ENCODE measurements at places on chromosomes 5 and 9. TPM values are rescaled to one million over a fixed set of nuclear protein-coding genes. Genes with fewer than 3 reads are reported as not detected.

Gene FAM221B
- not detected for total RNA-seq

Gene MAMDC2
- not detected for total RNA-seq

Gene NR6A1
- total RNA-seq: 3.1 TPM

Gene IL3
- total RNA-seq: not detected

Gene EIF4E1B
- total RNA-seq: not detected

Gene UHRF2
- total RNA-seq: 114 TPM

- H3K4me3 ChIP-seq: no peak overlapping the region
- H3K27me3 ChIP-seq: no peaks in the 10 kb centered on the region
- H3K36me3 ChIP-seq: no peaks in the 10 kb centered on the region
- no peak overlapping the region for H3K27ac ChIP-seq
- peaks cover 4% of the 10 kb centered on the region for H3K4me1 ChIP-seq
These were observed 176.7 kb upstream of the ZNF608 start for GRCh38 chr5:124923131-124923530.

DNA sequence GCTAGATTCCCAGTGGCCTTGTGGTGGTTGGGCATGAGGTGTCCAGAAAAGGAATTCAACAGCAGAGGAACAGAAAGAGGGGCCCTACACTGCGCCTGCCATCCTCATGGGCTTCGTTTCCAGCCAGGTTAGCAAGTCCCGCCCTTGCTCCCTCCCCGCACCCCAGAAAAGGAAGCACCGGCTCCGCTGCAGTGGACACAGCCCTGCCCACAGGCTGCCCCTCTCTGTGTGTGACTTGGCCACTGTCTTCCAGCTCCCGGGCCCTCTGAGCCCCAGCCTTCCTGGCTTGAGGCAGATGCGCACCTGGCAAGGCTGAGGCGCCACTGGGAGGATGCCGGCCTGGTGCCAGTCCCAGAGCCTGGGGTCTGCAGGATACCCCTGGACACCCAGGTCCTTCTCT, 305.0 kb upstream of the IRX4 start:
- no peak overlapping the region for H3K27ac ChIP-seq
- no peaks in the 10 kb centered on the region for H3K36me3 ChIP-seq
- H3K4me1 ChIP-seq: no peaks in the 10 kb centered on the region
- DNase-seq: no peak
- no peaks in the 10 kb centered on the region for H3K27me3 ChIP-seq

GRCh38 chr9:92963831-92964606, 16.7 kb downstream of the FGD3 start:
- H3K27ac ChIP-seq: peak overlapping the region; percentile 99
- peak; percentile 56 for DNase-seq
- no peaks in the 10 kb centered on the region for H3K27me3 ChIP-seq
- H3K4me1 ChIP-seq: peaks cover 69% of the 10 kb centered on the region
- peaks cover 15% of the 10 kb centered on the region for H3K36me3 ChIP-seq
- peak overlapping the region; percentile 94 for H3K4me3 ChIP-seq

DNA sequence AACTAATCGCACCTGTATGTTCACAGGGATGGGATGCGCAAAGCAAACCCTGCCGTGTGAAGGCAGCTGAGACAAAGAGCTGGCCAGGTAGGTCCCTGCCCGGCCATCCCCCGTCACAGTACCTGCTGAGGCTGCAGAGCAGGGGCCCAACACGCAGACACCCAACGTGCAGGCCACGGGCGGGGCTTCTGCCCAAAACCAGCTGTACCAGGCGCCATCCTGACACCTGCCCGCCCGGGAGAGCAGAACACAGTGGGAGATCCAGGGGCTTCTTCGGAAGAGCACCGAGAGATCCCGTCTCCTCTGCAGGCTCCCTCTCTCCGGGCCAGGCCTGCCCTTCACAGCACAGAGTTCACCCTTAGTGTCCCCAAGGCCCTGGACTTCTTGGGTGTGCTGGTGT, 28.4 kb downstream of the ABO start:
- H3K27ac ChIP-seq: no peak overlapping the region
- H3K36me3 ChIP-seq: no peaks in the 10 kb centered on the region
- no peak for DNase-seq
- H3K4me1 ChIP-seq: no peaks in the 10 kb centered on the region
- peaks cover 24% of the 10 kb centered on the region for H3K27me3 ChIP-seq
- no peak overlapping the region for H3K4me3 ChIP-seq

DNA sequence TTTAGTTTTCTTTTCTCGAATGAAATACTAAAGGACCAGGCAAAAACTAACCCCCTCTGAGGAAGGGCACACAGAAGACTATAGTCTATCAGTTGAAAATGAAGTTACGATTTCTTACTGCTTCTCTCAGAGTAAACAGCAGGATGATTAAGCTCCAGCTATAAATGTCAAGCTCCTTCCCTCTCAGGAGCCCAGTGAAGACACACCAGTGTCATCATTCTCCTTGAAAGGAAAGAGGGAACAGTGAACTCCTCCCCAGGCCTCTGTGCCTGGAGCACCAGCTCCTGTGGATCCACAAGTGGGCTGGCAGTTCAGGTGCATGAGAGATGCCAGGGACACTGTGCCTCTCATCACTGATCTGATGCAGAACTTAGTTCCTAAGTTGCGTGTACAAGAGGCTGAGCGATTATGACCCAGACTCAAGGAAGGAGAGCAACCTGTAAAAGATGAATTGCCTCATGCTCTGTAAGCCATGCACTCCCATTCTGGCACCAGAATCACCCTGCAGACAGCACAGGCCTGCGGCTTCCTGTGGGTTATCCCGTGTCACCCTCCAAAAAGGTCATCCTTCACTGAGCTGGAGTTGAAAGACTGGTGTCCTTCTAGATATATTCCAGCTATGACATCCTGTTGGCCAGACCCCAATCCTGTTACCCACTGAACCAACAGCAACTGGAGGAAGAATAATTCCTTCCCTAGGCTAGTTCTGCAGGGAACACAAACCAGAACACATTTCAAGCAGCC, 394.0 kb downstream of the SEMA5A start:
- H3K27me3 ChIP-seq: no peaks in the 10 kb centered on the region
- no peaks in the 10 kb centered on the region for H3K4me1 ChIP-seq
- DNase-seq: no peak
- no peak overlapping the region for H3K27ac ChIP-seq
- no peak overlapping the region for H3K4me3 ChIP-seq

- peaks cover 10% of the 10 kb centered on the region for H3K27me3 ChIP-seq
- H3K4me3 ChIP-seq: no peak overlapping the region
- H3K27ac ChIP-seq: no peak overlapping the region
- H3K36me3 ChIP-seq: no peaks in the 10 kb centered on the region
These were observed 24.0 kb downstream of the ZDHHC11B start for GRCh38 chr5:760363-761058.

GRCh38 chr5:14732991-14733390, 68.5 kb downstream of the OTULIN start:
- no peaks in the 10 kb centered on the region for H3K4me1 ChIP-seq
- no peak for DNase-seq
- no peak overlapping the region for H3K27ac ChIP-seq
- H3K4me3 ChIP-seq: no peak overlapping the region
- H3K27me3 ChIP-seq: no peaks in the 10 kb centered on the region

DNA sequence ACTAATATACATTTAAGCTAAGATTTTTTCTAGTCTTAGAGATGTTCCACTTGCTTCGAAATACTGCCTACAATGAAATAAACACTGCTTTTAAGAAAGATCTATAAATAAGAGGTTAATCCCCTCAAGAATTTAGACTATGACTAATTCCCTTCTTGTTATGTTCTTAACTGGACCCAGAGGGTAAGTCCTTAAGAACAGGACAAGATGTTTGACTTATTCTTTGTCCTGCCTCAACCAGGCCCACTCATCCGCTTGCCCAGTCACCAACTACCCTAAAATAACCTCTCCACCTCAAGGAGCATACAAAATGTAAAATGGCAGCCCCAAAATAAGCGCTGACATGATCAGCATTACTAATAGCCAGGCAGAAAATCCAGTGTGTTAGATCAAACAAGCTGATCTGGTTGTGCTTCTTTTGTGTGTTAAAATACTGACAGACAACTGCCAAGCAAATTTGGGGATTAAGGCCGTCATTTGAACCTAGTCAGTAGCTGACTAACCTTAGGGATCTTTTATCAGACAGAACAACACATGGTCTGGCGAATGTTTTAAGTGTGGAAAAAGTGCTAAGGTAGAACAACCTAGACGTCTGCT, 93.7 kb upstream of the SMC5 start:
- no peak overlapping the region for H3K27ac ChIP-seq
- H3K27me3 ChIP-seq: no peaks in the 10 kb centered on the region
- H3K4me1 ChIP-seq: no peaks in the 10 kb centered on the region
- no peak overlapping the region for H3K4me3 ChIP-seq

DNA sequence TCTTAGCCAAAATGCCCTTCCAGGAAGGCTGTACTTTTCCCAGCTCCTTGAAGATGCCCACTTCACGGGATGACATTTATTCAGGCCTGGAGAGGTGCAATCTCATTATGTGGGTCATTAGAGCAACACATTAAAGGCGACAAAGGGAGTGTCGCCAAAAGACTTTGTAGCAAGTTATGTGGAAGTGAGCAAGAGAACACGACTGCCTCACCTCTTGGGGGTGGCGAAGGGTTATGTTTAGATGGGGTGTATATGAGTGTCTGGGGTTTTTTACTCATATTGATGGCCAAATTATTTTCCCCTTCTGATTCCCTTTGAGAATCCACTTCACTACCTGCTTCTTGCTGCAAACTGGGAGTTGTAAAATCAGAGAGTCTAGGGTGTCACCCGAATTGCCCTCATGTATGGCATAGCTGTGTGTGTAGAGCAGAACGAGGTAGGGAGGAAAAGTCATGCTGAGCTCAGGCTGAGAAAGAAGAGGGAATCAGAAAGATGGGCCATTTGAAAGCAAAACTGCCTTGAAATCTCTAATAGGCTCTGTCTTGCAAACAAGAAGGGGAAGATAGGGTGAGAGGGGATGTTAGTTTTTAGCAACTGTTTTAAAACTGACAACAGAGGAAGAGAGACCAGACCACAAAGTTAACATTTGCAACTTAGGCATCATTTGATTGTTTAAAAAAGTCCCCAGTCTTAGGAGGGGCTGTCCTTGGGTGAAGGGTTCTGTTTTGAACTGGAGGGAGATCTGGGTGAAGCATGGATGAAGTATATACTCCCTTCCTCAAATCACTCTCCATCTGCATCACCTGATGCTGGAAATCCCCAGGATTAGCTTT, 97.1 kb upstream of the IL12B start:
- H3K27me3 ChIP-seq: no peaks in the 10 kb centered on the region
- no peak for DNase-seq
- peak overlapping the region; percentile 96 for H3K27ac ChIP-seq
- H3K36me3 ChIP-seq: no peaks in the 10 kb centered on the region
- peaks cover 64% of the 10 kb centered on the region for H3K4me1 ChIP-seq

DNA sequence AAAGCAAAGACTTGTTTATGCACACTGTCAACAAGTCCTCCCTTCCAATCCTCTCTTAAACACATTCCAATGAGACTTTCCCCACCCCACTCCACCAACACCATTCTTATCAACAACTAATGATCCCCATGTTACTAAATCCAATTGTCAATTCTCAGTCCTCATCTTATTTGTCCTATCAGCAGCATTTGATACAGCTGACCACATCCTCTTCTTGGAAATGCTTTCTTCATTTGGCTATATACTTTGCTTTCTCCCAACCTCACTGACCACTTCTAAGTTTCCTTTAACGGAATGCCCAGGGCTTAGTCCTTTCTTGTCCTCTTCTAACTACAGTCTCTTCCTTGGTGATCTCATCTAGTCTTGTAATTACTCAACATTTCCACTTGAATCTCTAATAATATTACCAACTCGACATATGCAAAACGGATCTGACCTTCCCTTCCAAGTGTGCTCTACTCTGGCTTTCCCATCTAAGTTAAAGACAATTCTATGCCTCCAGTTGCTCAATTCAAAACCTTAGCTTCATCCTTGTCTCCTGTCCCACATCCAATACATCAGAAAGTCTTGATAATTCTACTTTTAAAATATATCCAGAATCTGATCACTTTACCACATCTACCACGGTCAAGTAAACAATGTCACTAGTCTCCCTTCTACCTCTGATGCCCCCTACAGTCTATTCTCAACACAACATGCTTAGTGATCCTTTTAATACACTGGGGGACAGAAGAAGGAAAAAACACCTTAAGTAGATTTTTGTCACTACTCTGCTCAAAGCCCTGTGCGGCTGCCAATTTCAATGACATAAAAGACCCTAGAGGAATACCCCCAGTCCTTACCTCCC, 25.5 kb downstream of the AGTPBP1 start:
- peaks cover 1% of the 10 kb centered on the region for H3K36me3 ChIP-seq
- H3K27me3 ChIP-seq: no peaks in the 10 kb centered on the region
- peaks cover 55% of the 10 kb centered on the region for H3K4me1 ChIP-seq
- no peak for DNase-seq
- H3K4me3 ChIP-seq: peak overlapping the region; percentile 40

DNA sequence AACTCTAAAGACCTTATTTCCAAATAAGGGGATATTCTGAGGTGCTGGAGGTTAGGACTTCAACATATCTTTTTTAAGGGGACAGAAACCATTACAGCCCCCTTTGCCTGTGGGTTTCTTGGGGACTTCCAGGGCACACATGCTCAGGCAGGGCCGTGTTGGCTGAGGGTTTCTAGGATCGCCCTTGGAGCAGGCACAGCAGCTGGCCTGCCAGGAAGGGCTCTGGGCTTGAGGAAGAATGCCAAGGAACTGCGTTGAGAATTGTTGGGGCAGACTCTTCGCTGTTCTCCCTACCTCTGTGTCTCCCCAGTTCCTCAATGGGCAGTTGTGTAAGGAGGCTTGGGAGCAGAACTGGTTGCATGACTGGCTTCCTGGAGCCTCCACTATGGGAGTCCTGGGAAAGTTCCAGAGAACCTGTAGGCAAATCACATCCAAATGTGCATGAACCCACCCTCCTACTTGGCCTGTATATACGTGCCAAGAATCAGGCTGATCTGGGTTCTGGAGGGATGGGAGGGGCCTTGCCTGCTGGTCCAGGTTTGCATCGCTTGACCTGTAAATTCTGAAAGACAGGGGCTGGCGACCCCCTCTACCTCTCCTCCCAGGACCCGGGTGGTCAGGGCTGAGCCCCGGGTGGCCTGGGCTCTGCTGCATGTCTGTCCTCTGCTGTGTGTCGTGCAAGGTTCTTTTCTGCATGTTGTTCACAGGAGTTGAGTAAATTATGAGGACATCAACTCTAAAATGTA, 65.5 kb downstream of the HSPA4 start:
- no peak overlapping the region for H3K27ac ChIP-seq
- peaks cover 9% of the 10 kb centered on the region for H3K4me1 ChIP-seq
- H3K36me3 ChIP-seq: no peaks in the 10 kb centered on the region
- H3K27me3 ChIP-seq: no peaks in the 10 kb centered on the region
- no peak for DNase-seq

All from activated B cell treated with CpG ODN at 0.5 μM for 24 hours (primary cell).